ENCODE measurements at places on chromosomes 6 and 20.

DNA sequence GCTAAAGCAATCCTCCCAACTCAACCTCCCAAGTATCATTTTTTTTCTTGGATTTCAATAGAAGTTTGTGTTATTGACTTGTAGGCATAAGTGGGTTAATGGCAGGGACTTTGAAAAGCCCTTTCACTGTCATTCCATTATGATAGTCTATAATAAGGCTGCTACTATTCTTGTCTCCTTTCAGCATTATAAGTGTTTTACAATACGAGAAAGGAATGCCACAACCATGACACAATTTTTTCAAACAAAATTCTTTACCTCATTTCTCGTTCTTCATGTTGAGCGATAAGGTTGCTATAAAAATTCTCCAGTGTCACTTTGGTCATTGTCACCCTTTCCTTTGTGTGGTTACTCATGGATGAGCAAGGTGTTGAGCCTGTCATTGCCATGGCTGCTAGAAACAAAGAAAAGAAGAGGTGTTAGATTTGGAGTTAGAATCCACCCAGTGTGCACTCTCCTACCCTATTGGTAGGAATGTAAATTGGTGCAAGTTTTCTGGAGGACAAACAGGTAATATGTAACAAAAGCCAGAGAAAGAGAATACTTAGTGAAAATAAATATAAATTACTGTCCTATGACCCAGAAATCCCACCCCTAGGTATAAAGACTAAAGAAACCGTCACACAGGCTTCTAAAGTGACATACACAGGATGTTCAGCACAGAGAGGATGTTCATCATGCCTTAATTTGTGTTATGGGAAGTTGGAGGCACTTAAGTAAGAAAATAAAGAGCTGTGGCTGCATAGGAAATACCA is 7.3 kb downstream of the STK38 start:
- no peak for DNase-seq

DNA sequence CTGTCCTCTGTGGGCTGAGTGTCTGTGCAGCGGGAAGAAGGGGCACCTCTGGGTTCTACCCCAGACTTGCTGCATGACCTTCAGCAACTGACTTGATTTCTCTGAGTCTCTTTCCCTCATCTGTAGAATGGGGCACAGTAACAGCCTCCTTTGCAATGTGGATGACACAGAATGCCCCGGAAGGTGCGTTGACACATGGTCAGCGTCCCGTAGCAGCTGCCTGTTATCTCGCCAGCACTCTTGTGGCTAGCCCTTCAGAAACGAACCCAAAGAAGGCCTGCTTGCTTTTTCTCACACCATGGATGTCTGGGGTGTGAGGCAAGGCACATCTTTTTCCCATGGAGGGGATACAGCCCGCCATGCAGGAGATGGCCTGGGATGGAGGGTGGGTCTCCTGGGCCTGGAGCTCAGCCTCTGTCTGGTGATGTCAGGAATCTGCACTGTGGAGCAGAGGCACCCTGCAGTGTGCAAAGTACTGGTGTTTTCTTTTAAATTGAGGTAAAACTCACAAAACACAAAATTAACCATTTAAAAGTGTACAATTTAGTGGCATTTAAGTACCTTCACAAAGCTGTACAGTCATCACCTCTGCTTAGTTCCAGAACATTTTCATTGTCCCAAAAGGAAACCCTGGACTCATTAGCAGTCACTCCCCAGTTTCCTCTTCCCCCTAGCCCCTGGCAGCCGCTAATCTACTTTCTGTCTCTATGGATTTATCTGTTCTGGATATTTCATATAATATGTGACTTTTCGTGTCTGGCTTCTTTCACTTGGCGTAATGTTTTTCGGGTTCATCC is 59.8 kb upstream of the FAM83D start:
- DNase-seq = no peak

DNA sequence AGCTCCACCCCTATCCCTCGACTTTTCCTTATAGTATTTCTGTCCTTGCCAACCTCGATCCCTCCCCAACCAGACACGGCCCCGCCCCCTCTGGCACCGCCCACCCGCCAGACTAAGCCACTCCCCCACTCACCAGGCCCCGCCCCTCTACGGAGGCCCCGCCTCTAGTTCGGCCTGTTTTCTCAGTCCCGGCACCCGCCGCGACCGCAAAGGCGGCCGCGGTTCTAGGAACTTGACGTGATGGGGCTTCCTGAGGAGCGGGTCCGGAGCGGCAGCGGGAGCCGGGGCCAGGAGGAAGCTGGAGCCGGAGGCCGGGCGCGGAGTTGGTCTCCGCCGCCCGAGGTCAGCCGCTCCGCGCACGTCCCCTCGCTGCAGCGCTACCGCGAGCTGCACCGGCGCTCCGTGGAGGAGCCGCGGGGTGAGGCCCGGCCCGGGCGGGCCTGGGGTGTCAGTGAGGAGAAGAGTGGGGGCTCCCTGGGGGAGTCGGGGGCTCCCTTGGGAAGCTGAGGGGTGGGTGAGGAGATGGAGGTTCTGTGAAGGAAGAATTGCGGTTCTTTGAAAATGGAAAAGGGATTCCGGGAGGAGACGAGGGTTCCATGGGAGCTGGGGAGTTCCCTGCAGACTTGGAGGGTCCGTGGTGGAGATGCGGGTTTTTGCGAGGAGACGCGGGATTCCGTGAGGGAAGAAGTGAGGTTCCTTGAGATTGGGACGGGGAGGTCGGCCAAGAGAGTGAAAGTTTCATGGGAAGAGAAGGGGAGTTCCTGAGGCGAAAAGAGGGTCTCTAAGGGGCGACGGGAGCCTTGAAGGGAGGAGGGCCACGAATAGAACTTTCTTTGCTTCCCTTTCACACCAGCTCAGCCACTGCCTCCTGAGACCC is at the start of gene ACSS2:
Gene ACSS2 (plus strand): TSS at position 207 of the 877 bp plus-strand sequence. CDS start 34 bp downstream, at position 241.
- DNase-seq = no peak

- DNase-seq = peak; percentile 56
Measured at GRCh38 chr6:31582230-31582643, at the start of gene LTB. Gene LTB, minus strand, starts transcription at chr6:31582424. Its CDS starts 7 bp downstream, at chr6:31582417.

DNA sequence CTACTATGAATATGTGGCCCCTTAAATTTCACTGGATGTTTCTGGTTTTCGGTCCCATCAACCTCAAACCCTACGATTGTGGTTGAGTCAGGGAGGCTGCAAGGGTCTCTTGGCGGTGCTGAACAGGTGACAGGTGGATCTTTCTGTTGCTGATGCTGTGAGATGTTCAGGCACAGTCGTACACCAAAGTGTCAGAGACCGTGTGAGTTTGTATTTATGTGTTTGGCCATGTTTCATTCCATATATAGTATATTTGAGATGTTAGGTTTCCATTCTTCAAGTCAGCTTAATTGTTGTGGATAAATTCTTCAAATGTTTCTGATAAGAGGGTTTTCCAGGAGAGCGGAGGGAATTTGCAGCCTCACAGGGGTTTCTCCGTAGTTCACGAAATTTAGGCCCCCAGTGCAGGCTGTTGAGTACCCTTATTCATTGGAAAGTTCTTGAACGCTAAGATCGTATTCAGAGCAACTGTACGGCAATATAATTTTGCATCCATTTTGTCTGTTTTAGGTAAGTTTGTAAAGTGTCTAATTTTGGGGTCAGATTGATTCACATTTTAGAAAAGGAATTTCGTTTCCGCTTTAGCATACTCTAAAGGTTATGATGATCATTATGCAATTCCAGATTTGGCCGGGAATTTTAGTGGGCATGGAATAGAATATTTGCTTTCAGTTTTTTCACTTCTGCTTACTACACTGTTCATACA is 1.2 kb downstream of the TAB2 start:
- DNase-seq = peak; percentile 48
